B cell (primary cell): ENCODE measurements at places on chromosomes 3 and 15.

- no peak for DNase-seq
- H3K27ac ChIP-seq: no peak overlapping the region
- no peaks in the 10 kb centered on the region for H3K4me1 ChIP-seq
- H3K36me3 ChIP-seq: no peaks in the 10 kb centered on the region
- no peak overlapping the region for H3K4me3 ChIP-seq
- no peaks in the 10 kb centered on the region for H3K27me3 ChIP-seq
These were observed 305.9 kb upstream of the ARRDC4 start for GRCh38 chr15:97654481-97655076.

DNA sequence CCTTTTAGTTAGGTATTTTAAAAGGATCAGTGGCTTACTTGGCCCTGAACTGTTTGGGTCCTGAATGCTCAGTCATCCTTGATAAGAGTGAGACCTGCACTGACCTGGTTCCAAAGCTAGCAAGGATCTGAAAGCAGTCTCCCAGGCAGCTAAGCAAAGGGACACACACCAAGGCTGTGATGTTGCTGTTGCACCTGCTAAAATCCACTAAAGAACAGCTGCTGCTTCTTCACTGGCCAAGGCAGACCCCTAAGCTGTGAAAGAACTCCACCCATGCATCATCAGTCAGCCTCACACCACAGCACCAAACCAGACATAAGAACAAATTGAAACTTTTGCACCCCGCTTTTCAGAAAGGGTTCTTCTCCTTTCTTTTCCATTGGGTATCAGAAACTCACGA lies 213.4 kb upstream of the STT3B start:
- H3K4me1 ChIP-seq: no peaks in the 10 kb centered on the region
- no peaks in the 10 kb centered on the region for H3K27me3 ChIP-seq
- DNase-seq: no peak
- no peak overlapping the region for H3K27ac ChIP-seq

- H3K27me3 ChIP-seq: no peaks in the 10 kb centered on the region
- H3K27ac ChIP-seq: no peak overlapping the region
- H3K36me3 ChIP-seq: no peaks in the 10 kb centered on the region
- H3K4me1 ChIP-seq: peaks cover 28% of the 10 kb centered on the region
- H3K4me3 ChIP-seq: no peak overlapping the region
- no peak for DNase-seq
These were observed 3.0 kb downstream of the TRPM1 start for GRCh38 chr15:31098491-31098917.

DNA sequence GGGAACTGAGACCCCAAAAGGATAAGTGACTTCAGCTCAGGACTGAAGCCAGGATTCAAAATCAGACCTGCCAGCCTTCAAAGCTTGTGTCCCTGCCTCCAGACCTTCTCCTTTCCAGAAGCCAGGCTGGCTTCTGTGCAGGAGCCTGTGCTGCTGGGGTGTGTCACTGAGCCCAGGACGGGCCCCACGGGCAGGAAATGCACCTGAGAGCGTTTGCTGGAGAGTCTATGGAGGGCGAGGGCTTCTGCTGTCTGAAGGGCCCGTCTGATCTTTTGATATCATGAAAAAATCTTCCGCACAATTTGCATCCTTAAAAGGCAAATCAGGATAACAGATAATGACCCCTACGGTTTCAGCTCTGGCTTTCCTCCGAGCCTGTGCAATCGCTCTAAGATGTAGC lies 125.4 kb downstream of the FAM43A start:
- no peak overlapping the region for H3K27ac ChIP-seq
- H3K4me1 ChIP-seq: peaks cover 12% of the 10 kb centered on the region
- no peaks in the 10 kb centered on the region for H3K36me3 ChIP-seq
- no peak overlapping the region for H3K4me3 ChIP-seq
- no peaks in the 10 kb centered on the region for H3K27me3 ChIP-seq
- DNase-seq: no peak

GRCh38 chr3:72041076-72041475 lies 256.1 kb upstream of the PROK2 start:
- H3K36me3 ChIP-seq: no peaks in the 10 kb centered on the region
- H3K4me3 ChIP-seq: no peak overlapping the region
- H3K27me3 ChIP-seq: peaks cover 13% of the 10 kb centered on the region
- H3K4me1 ChIP-seq: no peaks in the 10 kb centered on the region
- no peak overlapping the region for H3K27ac ChIP-seq
- DNase-seq: no peak

- H3K27me3 ChIP-seq: peaks cover under 1% of the 10 kb centered on the region
- no peak overlapping the region for H3K27ac ChIP-seq
- no peak overlapping the region for H3K4me3 ChIP-seq
- H3K4me1 ChIP-seq: no peaks in the 10 kb centered on the region
- DNase-seq: no peak
These were observed 113.1 kb downstream of the POLR2M start for GRCh38 chr15:57819646-57820045.

- no peaks in the 10 kb centered on the region for H3K36me3 ChIP-seq
- no peak for DNase-seq
- no peak overlapping the region for H3K27ac ChIP-seq
- peaks cover 3% of the 10 kb centered on the region for H3K27me3 ChIP-seq
- H3K4me3 ChIP-seq: no peak overlapping the region
These were observed 64.3 kb downstream of the DUT start for GRCh38 chr15:48395521-48396011.

DNA sequence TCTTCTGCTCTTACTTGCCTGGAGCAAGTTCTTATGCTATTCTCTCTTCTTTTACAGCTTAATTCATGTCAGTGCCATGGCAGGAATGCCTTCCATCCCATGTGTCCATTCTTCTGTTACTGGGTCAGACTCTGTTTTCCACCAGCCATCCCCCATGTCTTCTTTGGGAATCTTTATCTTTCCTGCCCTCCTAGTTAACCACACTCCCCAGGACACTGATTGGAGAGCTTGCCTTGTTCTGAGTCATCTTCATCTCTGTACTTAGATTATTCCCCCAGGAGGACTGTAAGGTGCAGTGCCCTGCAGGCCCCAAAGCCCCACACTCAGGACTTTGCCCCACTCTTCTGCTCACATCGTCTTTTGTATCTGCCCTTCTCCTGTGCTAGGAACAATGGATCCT lies 3.6 kb downstream of the ABHD17C start:
- H3K36me3 ChIP-seq: no peaks in the 10 kb centered on the region
- H3K4me1 ChIP-seq: peaks cover 22% of the 10 kb centered on the region
- no peak overlapping the region for H3K4me3 ChIP-seq
- no peak overlapping the region for H3K27ac ChIP-seq

- DNase-seq: no peak
- peaks cover 12% of the 10 kb centered on the region for H3K36me3 ChIP-seq
- H3K27me3 ChIP-seq: no peaks in the 10 kb centered on the region
- H3K4me3 ChIP-seq: no peak overlapping the region
- H3K27ac ChIP-seq: no peak overlapping the region
- peaks cover 6% of the 10 kb centered on the region for H3K4me1 ChIP-seq
These were observed 68.5 kb downstream of the VPS8 start for GRCh38 chr3:184880276-184881019.

GRCh38 chr3:71311661-71312046 lies 271.9 kb downstream of the FOXP1 start:
- peak overlapping the region; percentile 57 for H3K27ac ChIP-seq
- no peaks in the 10 kb centered on the region for H3K36me3 ChIP-seq
- peaks cover 36% of the 10 kb centered on the region for H3K4me1 ChIP-seq
- no peak for DNase-seq
- H3K4me3 ChIP-seq: no peak overlapping the region

DNA sequence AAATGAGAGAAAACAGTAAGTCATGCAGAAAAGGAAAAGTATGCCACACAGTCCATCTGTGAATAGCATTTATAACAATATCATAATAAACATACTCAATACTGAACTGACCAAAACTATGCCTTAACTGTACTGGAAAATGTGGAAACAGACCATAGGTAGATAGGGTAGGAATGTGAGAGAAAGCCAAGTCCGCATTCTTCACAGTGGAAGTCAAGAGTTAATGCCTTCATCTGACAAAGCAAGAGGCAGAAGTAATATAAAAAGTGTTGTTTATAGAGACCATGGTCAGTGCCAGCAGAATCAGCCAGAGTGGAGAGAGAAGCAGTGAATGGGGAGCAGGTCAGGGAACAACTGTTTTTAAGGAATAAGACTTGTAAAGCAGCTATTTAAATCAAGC lies 52.3 kb downstream of the KBTBD12 start:
- no peaks in the 10 kb centered on the region for H3K36me3 ChIP-seq
- H3K27ac ChIP-seq: no peak overlapping the region
- H3K4me1 ChIP-seq: no peaks in the 10 kb centered on the region
- no peak overlapping the region for H3K4me3 ChIP-seq

GRCh38 chr3:20047976-20048883 lies 8.0 kb downstream of the KAT2B start:
- H3K27ac ChIP-seq: peak overlapping the region; percentile 88
- DNase-seq: no peak
- H3K27me3 ChIP-seq: no peaks in the 10 kb centered on the region
- H3K4me1 ChIP-seq: peaks cover 60% of the 10 kb centered on the region
- peaks cover 7% of the 10 kb centered on the region for H3K36me3 ChIP-seq

- H3K27me3 ChIP-seq: peaks cover 2% of the 10 kb centered on the region
- H3K36me3 ChIP-seq: no peaks in the 10 kb centered on the region
- DNase-seq: no peak
- H3K4me3 ChIP-seq: no peak overlapping the region
These were observed 25.4 kb upstream of the CDV3 start for GRCh38 chr3:133548090-133548489.

DNA sequence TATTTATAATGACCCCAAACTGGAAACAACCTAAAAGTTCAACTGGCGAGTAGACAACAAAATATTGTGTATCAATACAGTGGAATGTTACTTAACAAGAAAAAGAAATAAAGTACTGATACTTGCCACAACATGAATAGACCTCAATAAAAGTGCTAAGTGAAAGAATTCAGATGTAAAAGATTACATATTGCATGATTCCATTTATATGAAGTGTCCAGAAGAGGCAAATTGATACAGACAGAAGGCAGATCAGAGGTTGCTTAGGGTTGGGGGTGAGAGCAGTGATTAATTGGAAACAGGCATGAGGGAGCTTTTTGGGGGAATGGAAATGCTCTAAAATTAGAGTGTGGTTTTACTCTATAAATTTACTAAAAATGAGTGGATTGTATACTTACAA lies 183.3 kb downstream of the SATB1 start:
- no peak overlapping the region for H3K27ac ChIP-seq

GRCh38 chr15:93524432-93524831 lies 435.4 kb upstream of the RGMA start:
- H3K4me3 ChIP-seq: no peak overlapping the region
- no peak overlapping the region for H3K27ac ChIP-seq
- no peaks in the 10 kb centered on the region for H3K4me1 ChIP-seq
- no peaks in the 10 kb centered on the region for H3K36me3 ChIP-seq
- H3K27me3 ChIP-seq: no peaks in the 10 kb centered on the region
